ENCODE measurements at places on chromosomes 6 and 20. TPM values are rescaled to one million over a fixed set of nuclear protein-coding genes. Genes with fewer than 3 reads are reported as not detected.

- H3K4me1 ChIP-seq = no peaks in the 10 kb centered on the region
- DNase-seq = no peak
- no peaks in the 10 kb centered on the region for H3K27me3 ChIP-seq
- H3K27ac ChIP-seq = no peak overlapping the region
Measured at GRCh38 chr6:50936277-50936681, 117.6 kb downstream of the TFAP2B start.

DNA sequence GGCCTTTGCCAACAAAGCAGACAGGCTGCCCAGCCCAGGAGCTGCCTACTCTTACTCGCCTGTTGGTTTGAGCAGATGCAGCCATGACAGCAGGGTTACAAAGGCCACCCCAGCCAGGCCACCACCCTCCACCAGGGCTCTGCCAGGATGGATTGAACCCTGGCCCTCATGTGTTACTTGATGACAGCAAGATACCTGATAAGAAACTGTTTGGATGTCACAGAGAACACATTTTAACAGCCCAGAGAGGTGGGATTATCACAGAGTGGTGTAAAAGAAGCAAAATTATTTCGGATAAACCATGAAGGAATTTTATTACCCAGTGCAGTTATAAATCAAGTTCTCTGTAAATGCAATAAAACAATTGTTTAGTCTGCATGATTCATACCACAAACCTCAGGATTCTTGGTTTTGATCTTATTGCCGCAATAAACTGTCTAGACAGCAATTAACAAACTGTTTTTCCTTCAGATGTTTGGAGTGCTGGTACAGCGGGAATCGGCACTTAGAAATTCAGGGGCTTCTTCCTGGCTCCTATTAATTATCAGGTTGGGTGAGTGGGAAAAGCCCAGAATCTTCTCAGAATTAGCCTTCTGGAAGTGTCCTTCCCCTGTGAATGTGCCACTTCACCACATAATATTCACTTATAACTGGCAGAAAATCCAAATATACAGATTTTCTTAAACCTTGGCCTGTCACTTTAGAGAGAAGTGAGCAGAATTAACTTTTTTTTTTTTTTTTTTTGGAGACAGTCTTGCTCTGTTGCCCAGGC, 58.0 kb upstream of the SALL4 start:
- DNase-seq = no peak
- H3K36me3 ChIP-seq = no peaks in the 10 kb centered on the region
- no peaks in the 10 kb centered on the region for H3K4me1 ChIP-seq
- no peak overlapping the region for H3K27ac ChIP-seq
- H3K4me3 ChIP-seq = no peak overlapping the region

- no peak overlapping the region for H3K27ac ChIP-seq
- no peaks in the 10 kb centered on the region for H3K27me3 ChIP-seq
- no peak overlapping the region for H3K4me3 ChIP-seq
- H3K4me1 ChIP-seq = no peaks in the 10 kb centered on the region
- DNase-seq = no peak
Measured at GRCh38 chr6:21942897-21943296, 349.3 kb downstream of the SOX4 start.

DNA sequence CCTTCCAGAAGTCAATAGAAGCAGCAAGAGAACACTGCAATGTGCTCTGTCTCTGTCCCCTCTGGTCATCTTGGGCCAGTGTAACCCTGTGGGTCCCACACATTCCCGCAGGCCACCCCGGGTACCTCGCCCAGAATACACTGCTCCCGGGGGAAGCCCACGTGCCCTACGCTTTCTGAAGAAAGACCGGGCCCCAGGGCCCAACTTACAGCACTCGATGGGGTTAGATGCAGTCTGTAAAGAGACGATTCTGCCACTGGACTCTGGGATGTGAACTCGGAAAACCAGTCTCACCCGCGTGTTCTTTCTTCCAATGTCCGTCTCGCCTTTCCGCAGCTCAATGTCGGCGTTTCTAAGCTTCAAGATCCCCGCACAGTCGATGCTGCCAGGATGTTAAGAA, 68.7 kb downstream of the NFATC2 start:
- no peak for DNase-seq
- H3K27ac ChIP-seq = no peak overlapping the region
- H3K27me3 ChIP-seq = no peaks in the 10 kb centered on the region
- no peaks in the 10 kb centered on the region for H3K36me3 ChIP-seq

Gene KHDRBS2
- total RNA-seq = 2.0 TPM

Gene ABCC10
- 34.0 TPM for total RNA-seq

Gene KHDC1L
- 4.5 TPM for total RNA-seq

GRCh38 chr20:1334761-1335160, 5.8 kb upstream of the SDCBP2 start:
- DNase-seq = no peak
- H3K27ac ChIP-seq = no peak overlapping the region

DNA sequence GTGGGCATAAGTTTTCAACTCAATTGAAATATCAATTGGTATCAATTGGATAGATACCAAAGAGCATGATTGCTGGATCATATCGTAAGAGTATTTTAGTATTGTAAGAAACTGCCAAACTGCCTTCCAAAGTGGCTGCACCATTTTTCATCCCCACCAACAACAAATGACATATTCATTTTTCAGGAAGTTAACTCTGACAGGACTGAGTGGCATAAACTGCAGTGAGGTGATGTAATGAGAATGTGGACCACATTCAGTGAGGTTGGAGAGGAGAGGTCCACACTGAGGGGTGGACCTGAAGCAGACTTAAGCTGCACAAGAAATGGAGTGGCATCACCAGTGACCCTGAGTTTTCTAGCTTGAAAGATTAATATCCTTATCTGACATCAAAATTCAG, 11.6 kb upstream of the CALHM6 start:
- H3K36me3 ChIP-seq = no peaks in the 10 kb centered on the region
- H3K4me3 ChIP-seq = no peak overlapping the region
- no peaks in the 10 kb centered on the region for H3K27me3 ChIP-seq
- H3K4me1 ChIP-seq = no peaks in the 10 kb centered on the region
- DNase-seq = no peak

Gene NHSL1
- 2.5 TPM for total RNA-seq

DNA sequence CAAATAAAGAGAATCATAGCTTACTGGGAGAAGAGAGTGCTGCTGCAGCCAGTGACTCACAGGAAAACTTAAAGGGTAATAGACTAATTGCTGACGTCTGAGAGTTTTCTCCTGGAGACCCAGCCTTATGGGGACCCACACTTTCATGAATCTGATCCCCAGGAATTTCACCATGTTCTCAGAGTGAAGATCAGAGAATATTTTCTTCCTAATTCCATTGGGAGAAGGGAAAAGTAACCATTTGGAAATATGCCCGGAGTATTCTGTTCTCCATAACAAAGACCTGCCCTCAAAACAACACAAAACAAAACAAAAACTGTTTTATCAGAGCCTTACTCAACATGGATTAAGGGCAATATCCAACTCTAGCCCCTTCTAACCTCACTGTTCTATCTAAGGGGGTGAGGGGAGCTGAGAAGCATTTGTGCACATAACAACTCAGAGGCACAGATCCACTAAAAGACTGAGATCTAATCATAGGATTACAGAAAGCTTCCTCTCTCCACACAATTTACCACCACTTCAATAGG, 168.2 kb upstream of the SSTR4 start:
- no peaks in the 10 kb centered on the region for H3K27me3 ChIP-seq
- H3K27ac ChIP-seq = no peak overlapping the region
- H3K4me3 ChIP-seq = no peak overlapping the region

Gene VSX1
- 0.37 TPM for total RNA-seq

GRCh38 chr6:30554962-30555815, 1.1 kb downstream of the GNL1 start:
- H3K4me3 ChIP-seq = peak overlapping the region; percentile 97
- H3K27ac ChIP-seq = peak overlapping the region; percentile 99
- no peaks in the 10 kb centered on the region for H3K27me3 ChIP-seq
- DNase-seq = peak; percentile 57
- peaks cover 16% of the 10 kb centered on the region for H3K4me1 ChIP-seq
- no peaks in the 10 kb centered on the region for H3K36me3 ChIP-seq

Gene ZNF391
- total RNA-seq = 12.5 TPM

- H3K36me3 ChIP-seq = no peaks in the 10 kb centered on the region
- no peak overlapping the region for H3K27ac ChIP-seq
- DNase-seq = no peak
- no peak overlapping the region for H3K4me3 ChIP-seq
Measured at GRCh38 chr6:52554684-52555280, 22.1 kb downstream of the TRAM2 start.

Gene PHACTR1
- 7.6 TPM for total RNA-seq

DNA sequence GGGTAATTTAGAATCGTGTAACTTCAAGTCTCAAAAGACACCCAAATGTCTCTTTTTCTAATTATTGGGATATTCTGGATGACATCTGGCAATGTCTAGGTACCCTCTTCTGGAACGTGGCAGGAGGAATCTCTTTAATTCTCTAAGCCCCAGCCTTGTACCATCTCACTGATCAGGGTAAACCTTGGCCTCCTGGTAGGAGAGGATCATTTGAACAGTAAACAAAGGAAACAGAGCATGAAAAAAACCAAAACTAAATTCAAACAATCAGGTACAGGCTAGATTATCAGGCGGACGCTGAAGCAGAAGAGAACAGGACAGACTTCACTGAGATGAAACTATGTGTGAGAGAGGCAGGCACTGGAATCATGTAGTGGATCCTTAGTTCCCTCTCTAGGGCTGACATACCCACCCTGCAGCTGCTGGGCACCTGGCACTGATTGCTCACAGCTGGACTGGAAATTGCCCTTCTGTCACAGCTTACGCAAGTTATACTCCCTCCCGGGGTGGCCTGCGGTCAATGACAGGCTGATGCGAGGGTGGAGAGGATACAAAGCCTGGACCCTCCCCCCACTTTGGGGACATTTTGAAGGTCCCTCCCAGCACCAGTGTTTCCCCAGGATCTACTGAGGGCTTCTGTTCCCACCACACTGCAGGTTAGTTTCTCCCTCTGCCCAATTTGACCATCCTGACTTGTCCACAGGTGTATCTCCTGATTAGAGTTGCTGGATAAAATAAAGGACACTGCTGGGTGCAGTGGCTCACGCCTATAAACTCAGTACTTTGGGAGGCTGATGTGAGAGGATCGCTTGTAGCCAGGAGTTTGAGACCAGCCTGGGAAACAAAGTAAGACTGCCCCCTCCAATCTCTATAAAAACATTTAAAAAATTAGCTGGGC, 20.6 kb upstream of the ZBTB24 start:
- H3K4me1 ChIP-seq = no peaks in the 10 kb centered on the region
- no peaks in the 10 kb centered on the region for H3K27me3 ChIP-seq
- no peaks in the 10 kb centered on the region for H3K36me3 ChIP-seq
- DNase-seq = no peak

DNA sequence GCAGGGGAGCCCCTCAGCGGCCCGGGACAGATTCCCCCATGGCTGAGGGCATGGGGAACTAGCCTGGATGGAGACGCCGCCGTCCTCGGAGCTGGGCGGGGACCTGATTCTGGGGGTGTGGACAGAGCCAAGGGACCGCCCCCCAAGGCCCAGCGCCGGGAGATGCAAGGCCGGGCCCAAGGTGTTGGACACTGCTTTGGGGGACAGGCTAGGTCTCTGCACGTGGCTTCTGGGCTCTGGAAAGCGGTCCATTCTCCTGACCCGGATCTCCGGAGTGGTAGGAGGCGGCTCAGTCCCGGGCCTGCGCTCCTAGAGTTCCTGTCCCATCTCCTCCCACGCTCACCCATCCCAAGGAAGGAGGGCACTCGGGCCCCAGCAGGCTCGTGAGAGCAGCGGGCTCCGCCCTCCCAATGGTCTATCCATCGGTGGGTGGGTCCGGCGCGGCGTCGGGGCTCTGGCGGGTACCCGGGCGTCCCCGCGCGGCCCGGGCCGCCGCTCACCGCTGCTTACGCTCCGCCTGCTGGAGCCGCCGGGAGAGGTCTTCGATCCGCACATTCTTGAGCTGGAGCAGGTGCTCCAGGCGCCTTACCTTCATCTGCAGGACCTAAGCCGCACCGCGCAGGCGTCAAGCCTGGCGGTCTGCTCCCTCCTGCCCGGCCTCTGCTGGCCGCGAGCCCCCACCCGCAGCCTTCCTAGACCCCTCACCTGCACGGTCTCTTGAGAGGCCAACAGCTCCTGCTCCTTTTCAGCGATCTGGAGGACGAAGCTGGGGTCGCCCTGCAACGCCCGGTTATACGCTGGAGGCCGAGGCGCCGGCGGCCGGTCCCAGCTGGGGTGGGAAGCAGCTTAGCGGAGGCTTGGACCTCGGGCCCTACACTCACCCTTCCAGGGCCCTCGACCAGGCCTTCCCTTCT, 3.3 kb downstream of the SPEF1 start:
- H3K4me1 ChIP-seq = peaks cover 7% of the 10 kb centered on the region
- peak; percentile 60 for DNase-seq
- peak overlapping the region; percentile 45 for H3K4me3 ChIP-seq
- H3K27me3 ChIP-seq = no peaks in the 10 kb centered on the region
- H3K36me3 ChIP-seq = no peaks in the 10 kb centered on the region
- no peak overlapping the region for H3K27ac ChIP-seq

DNA sequence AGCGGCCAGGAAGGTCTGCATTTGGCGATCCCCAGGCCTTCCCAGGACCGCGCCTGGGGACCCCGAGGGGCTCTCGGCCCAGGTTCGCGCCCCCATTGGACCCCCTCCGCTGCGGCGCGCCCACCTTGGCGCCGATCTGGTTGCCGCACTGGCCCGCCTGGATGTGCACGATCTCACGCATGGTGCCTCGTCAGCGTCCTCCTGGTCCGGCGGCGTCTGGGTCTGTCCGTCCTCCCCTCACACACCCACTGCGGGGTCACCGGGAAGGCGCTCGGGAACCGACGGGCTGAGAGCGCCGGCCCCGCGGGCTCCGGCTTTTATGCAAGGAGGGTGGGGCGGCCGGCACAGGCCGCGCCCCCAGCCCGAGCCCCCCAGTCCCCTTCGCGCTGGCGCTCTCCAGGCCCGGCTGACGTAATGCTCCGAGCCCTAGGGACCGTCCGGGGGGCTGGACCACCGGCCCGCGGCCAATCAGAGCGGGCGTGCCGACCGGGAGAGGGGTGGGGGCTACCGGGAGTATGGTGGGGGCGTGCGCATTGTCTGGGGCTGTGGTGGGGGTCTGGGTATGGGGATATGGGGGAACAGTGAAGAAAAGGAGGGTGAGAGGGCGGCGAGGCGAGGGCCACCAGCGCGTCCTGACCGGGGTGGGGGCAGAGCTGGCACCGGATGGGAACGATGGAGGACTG, at the start of gene TUBB2B:
TUBB2B (minus strand) TSS at position 291 of the 683 bp plus-strand sequence; CDS start at position 181, 110 bp downstream.
- peaks cover 29% of the 10 kb centered on the region for H3K4me1 ChIP-seq
- no peaks in the 10 kb centered on the region for H3K27me3 ChIP-seq
- H3K4me3 ChIP-seq = peak within 1 kb of the TSS; percentile 15
- H3K36me3 ChIP-seq = no peaks in the 10 kb centered on the region
- no peak for DNase-seq
- no peak within 1 kb of the TSS for H3K27ac ChIP-seq

Gene CST2
- total RNA-seq = not detected

GRCh38 chr6:133855276-133855990, 33.5 kb upstream of the TCF21 start:
- no peaks in the 10 kb centered on the region for H3K27me3 ChIP-seq
- no peaks in the 10 kb centered on the region for H3K4me1 ChIP-seq
- no peak overlapping the region for H3K27ac ChIP-seq
- H3K36me3 ChIP-seq = no peaks in the 10 kb centered on the region
- no peak for DNase-seq
- peak overlapping the region; percentile 45 for H3K4me3 ChIP-seq

- H3K4me1 ChIP-seq = no peaks in the 10 kb centered on the region
- no peak overlapping the region for H3K4me3 ChIP-seq
- no peaks in the 10 kb centered on the region for H3K36me3 ChIP-seq
- no peak for DNase-seq
Measured at GRCh38 chr20:36320261-36320897, 14.2 kb downstream of the DLGAP4 start.
